ENCODE measurements at places on chromosomes 4 and X.

- no peak for DNase-seq
Measured at GRCh38 chrX:63751481-63751880, 33.5 kb downstream of the ARHGEF9 start.

DNA sequence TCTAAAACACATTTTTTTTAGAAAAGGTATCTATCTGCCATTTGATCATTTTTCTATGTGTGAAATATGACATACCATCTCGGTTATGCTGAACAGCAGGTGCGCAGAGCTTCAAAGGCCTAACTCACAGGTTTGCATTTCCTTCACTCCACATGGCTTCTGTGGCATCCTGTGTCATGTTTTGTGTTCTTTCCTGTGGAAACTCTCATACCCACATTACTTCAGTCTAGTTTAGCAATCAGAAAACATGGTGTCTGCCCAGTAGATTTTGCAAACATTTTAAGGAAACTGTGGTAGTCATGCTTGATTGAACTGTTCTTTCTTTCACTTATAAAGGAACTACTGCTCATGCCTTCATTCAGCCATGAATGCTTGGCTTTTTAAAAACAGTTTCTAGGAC is 11.3 kb upstream of the ARAP2 start:
- no peak for DNase-seq

DNA sequence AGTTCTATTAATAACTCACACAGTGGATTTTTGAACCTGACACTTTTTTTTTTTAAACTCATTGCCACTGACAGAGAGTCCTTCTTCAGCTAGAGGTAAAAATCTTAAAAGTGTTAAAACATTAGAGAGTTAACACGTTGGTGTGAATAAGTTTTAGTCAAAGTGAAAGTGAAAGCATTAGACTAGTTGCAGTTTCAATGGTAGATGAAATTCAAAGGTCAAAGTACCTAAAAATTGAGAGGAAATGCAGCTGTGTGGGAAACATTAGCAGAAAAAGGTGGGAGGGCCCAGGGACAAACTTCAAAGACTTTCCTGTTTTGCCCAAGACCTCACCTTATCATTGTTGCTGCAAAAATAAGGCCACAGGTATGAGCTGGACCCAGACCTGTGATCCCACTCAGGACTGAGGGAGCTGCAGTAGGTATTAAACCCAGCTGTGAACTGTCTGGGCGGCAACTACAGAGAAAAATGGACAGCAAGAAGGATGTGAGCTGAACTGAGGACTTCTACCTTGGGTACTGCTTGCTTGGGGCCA is 17.6 kb upstream of the GABRA4 start:
- no peak for DNase-seq

GRCh38 chr4:56388306-56388705 is 1.0 kb upstream of the AASDH start:
- DNase-seq: no peak

DNA sequence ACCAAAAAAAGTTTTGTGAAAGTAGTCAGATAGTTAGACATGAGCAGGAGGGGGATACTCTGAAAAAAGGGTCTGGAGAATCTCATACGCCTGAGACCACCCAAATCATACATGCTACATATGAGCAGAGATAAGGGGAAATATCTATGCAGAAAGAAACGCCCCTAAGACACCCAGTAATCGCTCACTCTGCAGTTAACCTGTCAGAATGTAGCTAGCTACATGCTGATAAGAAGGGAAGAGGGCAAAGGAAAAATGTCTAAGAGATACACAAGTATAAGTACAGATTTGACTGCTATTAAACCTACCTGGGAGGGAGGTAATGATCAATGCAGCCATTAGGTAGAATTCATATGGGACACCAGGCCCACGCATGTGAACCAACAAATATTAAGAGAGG is 1159.5 kb upstream of the PCDH10 start:
- DNase-seq: no peak

- no peak for DNase-seq
Measured at GRCh38 chr4:56803471-56803870, 18.0 kb downstream of the SPINK2 start.

DNA sequence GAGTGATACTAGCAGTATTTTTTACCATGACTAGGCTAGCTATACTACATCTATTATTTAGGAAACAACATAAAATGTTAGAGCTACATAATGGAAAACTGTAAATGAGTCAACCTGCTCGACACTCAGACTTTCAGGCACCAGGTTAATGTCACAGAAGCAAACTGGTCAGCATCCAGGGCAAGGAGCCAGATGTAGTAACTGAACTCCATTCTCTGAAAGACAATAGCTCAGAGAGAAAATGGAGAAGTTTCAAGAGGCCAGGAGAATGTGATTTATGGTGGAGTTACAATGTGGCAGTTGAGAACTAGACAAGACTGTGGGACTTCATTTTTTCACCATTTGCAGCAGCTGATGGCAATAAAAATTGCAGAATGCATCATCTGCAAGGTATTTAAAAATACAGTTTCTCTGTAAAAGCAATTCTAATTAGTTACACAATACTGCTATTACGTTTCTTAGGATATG is 342.7 kb upstream of the PABPC4L start:
- no peak for DNase-seq

DNA sequence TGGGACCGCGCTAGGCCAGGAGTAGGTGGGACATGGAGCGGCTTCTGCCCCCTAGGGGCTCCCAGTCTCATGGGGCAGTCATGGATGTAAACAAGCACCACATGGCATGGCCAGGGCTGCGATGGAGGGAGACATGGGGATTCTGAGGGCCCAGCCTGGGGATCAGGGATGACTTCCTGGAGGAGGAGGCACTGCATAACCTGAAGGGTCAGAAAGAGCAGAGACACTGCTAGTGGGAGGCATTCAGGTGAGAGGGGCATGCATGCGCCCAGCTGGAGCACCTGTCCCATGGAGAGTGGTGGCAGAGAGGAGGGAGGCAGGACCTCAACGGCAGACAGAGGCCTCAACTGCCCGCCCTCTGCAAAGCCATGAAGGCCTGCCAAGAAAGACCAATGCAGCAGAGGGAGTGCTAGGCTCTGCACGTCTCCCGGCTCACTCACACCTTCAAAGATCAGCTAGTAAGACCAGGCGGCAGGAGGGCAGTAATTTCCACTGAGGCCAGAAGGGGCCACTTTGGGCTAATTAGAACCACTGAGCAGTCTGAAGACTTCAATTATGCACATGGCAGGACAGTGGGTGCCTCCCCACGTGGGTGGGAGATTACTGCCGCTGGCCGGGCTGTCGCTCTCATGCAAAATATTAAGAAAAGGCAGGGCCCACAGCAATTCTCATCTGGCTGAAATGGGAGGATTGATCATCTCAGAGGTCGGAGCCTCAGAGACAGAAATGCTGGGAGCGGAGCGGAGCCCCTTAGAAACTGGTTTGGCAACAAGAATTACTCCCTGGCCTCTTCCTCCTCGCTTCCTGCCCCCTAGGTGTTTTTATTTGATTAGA is 69.6 kb downstream of the PPP2R2C start:
- no peak for DNase-seq

- DNase-seq: no peak
Measured at GRCh38 chrX:19649226-19649995, 134.1 kb upstream of the MAP3K15 start.

DNA sequence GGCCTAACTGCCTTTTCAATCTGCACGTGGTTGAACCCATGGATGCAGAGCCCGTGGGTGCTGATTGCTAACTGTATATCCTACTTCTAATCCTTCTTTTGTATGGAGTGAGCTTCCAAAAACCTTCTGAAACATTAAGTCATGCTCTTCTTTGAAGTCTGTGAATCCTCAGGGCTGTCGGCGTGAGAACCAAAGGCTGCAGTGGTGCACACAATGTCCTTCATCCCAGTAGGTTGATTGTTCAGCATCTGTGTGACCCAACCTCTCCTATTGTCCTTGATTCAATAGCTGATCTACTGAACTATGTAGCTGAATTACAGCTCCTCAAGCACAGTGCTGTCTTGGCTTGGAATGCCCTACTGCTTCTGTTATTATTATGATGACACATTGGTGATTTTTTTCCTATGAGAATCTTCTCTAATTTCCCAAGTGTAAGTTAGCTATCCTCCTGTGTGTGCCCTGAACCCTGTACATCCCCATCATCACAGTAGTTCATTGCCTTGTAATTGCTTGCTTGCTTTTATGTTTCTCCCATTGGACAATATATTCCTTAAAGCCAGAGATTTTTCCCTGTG is 294.6 kb downstream of the TRIML1 start:
- no peak for DNase-seq

DNA sequence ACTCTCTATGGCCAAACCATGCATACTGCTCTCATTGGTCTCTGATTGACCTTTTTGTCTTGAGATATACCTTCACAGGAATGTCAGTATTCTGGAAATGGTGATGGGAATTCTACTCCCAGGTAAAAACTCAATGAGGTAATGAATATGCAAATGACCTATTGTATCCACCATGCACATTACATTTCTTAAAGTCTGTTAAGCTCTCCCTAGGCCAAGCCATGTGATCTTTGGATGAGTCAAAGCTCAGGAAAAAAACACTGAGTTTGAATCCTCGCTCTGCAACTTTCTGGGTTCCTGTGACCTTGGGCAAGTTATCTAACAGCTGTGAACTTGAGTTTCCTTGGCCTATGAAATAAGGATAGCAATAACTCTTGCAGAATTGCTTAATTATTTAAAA is 175.4 kb downstream of the PPP1R2C start:
- no peak for DNase-seq

DNA sequence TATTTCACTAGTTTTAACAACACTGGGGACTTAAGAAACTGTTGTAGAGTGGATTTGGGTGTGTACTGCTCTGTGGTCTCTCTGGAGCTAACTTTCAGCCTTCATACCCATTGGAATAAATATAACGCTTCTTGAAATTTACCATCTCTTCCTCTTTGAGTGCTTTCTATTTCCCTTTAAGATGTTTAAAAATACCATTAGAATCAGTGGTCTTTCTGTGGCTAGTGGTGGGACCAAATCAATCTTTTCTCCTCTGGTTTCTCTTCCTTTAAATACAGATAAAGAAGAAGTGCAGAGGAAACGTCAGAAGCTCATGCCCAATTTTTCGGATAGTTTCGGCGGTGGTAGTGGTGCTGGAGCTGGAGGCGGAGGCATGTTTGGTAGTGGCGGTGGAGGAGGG is 92.0 kb downstream of the NFKB1 start:
- no peak for DNase-seq

DNA sequence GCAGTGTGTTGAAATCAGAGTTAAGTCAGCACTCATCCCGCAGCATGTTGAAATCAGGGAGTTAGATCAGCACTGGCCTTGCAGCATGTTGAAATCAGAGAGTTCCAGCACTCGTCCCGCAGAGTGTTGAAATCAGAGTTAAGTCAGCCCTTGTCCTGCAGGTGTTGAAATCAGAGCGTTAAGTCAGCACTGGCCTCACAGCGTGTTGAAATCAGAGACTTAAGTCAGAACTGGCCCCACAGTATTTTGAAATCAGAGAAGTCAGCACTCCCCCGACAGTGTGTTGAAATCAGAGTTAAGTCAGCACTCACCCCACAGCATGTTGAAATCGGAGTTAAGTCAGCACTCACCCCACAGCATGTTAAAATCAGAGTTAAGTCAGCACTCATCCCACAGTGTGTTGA is 10.9 kb upstream of the UVSSA start:
- DNase-seq: no peak

DNA sequence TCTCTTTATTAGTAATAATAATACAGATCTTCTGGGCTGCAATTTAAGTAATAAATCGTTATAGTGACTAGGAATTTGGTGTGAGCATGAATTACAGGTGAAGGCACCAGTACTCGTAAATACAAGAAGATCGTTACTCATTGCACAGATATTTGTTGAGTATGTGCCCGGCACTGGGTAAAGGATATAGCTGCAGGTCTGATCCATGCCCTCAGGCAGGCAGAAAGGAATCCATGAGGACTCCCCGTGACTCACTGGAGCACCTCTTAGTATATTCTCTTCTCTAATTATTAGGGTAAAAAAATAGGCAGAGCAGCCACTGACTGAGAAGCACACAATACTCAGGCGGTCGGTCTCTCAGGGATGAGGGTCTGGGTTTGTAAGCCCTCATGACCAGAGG is 868.3 kb downstream of the RAB28 start:
- DNase-seq: no peak

DNA sequence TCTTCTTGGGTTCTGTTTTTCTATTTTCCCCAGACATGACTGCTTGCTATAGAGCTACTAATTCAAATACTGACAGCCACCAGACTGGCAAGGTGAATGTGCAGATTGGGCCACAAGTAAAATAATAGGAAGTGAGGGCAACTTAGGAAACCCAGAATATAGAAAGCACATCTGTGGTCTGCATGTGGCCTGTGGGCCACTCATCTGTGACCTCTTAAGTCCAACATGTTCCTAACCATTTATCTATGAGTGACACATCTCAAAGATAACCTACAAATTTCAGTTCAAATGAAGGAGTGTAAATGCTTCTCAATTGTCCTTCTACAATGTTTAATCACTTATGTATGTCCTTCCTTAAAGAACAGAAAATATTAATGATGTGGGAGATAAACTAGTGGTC is 128.9 kb downstream of the REELD1 start:
- no peak for DNase-seq

GRCh38 chr4:140163029-140163810 is 9.2 kb upstream of the MAML3 start:
- peak; percentile 44 for DNase-seq

DNA sequence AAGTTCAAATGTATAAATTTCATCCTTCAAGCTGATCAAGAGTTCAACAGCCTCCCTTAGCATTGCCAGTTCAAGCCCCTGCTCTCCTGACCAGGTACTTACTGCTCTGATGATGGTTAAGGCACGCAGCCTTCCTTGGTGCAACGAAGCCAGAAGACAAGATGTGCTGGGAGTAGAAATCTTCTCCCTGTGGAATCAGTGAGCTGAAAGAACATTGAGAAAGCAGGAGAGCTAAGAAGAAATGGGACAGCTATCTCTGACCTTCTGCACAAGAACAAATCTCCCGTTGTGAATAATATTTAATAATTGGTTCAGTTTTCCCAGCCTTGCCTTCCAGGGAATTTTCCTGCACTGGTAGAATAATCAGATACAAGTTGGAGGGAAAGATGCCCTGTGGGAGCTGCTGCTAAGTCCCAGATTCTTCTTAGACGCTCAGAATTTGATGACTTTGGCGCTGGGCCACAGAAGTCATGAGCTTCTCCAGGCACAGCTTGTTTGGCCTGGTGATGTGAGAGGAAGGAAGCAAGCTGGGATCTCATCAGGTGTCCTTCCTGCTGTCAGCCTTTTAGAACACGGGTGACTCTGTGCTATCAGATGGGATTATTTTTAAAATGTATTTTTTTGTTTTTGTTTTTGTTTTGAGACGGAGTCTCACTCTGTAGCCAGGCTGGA is 77.8 kb downstream of the CD38 start:
- peak; percentile 62 for DNase-seq

GRCh38 chr4:43732829-43733426 is 715.7 kb downstream of the KCTD8 start:
- no peak for DNase-seq

DNA sequence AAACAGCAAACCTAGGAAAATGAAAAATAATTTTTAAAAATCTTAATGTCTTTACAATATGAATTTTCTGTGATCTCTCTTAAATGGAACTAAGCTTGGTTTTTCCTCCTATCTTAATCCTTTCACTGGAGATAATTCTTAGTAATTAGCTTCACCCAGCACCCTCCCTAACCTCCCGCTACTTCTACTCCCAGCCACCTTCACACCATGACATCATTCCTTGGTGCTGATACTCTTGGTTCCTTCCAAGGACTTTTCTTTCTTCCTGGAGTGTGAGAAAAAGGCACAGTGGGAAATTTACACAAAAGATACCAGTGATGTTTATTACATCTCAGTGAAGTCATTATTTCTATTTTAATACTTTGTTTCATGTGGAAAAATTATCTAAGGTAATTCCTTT is 163.6 kb upstream of the PLAC1 start:
- no peak for DNase-seq

GRCh38 chr4:154942176-154942575 is 161.1 kb downstream of the RBM46 start:
- no peak for DNase-seq

Measured in left cardiac atrium (tissue), 4 donors.